ENCODE measurements at places on chromosomes 5 and 9.

DNA sequence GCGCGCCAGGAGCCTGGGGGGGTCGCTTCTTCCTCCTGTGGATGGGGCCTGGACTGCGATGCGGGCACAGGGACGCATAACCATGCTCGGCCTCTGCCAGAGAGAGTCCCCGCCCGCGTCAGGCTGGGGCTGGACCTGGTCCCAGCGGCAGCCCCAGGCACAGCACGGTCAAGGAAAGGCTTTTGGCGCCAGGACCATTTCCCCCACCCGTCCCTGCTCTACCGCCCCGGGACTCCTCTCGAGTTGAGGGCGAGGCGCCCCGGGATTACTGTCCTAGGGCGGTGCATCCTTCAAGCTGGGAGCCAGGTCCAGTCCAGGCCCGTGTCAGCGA is 341 bp downstream of the MXD3 start:
- no peak for DNase-seq

DNA sequence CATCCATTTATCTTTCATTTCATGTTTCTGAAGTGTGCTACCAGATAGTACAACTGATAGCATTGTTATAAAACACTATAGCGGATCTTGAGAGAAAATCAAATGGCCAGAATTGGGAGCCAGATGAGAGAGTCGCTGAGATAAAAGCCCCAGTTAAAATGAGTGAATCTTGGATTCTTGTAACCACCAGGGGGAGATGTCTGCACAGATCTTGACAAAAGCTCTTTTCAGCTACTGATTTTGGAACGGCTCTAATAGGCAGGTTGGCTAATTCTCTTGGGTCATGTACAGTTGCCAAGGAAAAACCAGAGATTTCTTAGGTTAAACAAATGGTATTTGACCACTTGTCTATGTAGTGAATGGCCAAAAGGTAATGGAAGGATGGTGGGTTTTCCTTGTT is 21.7 kb downstream of the F2RL2 start:
- peak; percentile 81 for DNase-seq

DNA sequence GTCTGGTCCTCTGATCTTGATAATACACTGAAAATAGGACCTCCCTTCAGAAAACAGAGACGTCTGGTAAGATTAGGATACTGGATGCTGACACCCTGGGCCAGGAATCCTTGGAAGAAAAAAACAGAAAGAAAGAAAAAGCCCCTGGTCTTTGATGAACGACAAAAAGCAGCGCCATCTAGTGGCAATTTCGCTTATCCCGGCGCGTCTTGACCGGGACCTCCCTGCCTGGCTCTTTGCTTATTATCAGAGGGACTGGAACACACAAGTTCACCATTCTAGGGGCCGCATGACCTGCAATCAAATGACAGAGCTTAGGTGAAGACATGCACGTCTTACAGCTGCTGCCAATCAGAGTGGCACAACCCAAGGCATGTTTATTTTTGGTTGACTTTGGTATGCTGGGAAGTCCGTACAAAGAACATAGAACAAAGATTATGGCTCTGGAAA is 114.9 kb upstream of the NFIB start:
- peak; percentile 93 for DNase-seq

- DNase-seq, result no peak
Measured at GRCh38 chr9:91726406-91727100, 223.5 kb downstream of the ROR2 start.

GRCh38 chr9:130739081-130739480 is 45.5 kb downstream of the EXOSC2 start:
- peak; percentile 1 for DNase-seq

GRCh38 chr5:122774519-122774860 is 390 bp upstream of the SNX2 start:
- DNase-seq, result no peak

DNA sequence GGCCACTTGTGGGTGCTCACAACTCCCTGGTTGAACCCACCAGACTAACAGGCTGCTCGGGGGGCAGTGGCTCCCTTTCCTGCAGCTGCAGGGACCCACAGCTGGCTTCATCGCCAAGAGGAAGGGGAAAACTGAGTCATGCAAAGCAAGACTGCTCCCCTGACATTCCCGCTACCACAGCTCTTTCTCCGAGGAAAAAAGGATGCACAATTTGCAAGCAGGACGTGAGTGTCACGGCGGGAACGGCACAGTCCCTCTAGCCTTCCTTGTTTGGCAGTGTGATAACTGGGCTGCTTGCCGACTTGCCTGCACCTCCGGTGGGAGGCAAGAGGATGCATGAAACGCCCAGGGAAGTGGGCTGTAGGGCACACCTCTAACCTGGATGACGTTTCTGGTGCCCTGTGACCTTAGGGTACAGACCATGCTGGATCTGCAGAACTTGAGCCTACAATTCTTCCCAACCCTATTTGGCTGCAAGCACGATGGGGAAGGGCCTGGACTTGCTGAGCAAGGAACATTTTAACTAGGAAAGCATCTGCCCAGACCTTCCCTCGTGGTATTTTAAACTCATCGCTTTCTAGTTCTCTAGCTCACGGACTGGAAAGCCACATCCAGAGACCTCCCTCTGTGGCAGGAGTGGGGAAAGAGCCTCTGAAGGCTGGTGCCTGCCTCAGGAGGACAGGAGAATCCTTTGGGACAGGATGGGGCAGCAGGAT is 7.8 kb downstream of the SH3PXD2B start:
- no peak for DNase-seq

DNA sequence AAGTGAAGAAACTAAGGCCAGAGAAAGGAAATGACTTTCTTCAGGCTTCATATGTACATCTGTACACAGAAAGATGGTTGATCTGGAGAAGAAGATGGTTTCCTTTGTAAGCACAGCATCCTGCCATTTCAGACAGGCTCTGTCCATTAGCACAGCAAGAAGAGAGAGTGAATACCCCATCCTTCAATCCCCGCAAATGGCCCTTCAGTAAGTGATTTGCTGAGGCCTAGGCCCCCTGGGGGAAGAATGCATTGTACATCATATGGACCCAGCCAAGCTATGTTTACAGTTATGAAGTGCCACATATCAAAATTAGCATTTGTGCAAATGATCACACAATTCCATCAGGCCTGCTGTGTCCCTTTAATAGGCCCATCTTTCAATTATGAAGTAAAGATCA is 657.4 kb downstream of the BRINP1 start:
- DNase-seq, result no peak

GRCh38 chr5:114369680-114370417 is 8.0 kb downstream of the KCNN2 start:
- DNase-seq, result no peak

DNA sequence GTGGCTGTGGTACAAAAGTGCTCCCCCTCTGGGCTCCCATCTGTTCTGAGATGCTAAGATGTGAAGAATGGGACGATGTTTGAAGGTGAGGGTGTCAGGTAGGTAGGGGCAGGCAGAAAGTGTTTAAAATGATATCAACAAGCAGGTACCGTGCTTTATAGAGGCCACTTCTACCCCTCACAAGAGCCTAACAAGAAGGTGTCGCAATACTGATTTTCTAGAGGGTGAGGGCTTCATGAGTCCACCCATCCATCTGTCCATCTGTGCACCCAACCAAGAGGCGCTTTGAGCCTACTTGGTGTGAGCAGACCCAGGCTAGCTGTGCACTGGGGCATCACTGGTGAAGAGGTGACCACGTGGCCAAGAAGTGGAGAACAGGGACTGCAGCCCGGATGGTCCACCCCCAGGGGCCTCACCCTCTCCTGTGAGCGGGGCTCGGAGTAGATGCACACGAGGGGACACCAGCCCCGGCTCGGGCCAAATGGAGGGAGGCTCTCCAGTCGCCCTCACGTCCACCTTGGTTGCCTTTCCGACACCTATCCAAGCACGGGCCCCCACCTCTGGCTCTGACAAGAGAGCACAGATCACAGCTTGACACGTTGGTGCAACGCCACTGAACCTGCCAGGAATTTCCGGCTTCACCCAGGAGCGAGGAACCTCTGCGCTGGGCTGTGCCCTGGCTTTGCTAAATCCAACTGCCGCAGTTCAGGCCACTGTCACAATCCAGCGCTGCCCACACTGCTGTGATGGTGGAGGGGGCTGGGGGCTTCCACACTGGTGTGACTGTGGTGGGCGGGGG is 34.5 kb downstream of the CRB2 start:
- no peak for DNase-seq

DNA sequence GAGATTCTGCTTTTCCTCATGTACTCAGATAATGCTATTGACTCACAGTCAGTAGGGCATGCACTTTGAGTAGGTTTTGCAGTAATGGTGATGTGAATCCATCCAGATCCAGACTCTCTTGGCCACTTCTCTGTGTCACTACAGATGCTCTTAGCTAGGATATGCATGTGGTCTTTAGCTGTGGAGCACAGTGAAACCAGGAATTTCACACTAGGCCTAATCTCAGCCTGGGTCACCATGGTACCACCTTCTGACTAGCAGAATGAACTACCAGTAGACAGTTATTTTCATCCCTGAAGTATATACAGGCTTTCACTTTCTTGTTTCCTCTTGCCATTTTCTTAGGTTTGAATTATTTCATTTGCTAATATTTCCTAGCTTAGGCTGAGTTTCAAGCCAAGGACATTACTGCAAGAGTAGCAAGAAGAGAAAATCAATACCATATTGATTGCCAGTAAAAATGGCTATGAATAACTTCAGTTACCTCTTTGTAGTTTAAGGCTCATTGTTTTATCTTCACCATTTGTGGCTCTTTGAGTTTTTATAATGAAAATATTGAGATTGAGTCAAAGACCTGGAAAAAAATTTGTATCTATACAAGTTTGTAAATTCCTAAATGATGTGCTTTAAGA is 28.4 kb upstream of the CSNK1G3 start:
- DNase-seq, result no peak

GRCh38 chr9:23648651-23649050 is 177.4 kb downstream of the ELAVL2 start:
- DNase-seq, result no peak

DNA sequence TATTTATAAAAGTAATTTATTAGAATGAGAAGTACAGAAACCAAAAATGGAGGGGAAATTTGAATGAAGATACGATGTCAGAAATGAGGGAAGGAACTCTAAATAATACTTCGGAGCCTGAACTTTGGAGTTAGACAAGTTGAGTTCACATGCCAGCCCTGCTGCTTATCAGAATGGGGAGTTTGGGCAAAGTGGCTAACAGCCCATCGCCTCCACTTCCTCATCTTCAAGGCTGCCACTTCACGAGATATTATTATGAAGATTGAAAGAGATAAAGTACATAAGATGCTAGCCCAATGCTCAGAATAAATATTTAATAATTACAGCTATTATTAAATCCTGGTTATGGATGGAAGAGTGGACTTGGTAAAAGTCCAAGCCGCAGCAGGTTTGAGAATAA is 56.2 kb upstream of the ABCA1 start:
- DNase-seq, result no peak

- DNase-seq, result no peak
Measured at GRCh38 chr5:133469846-133470245, 142.5 kb downstream of the FSTL4 start.

GRCh38 chr5:25489834-25490538 is 845.2 kb upstream of the CDH10 start:
- DNase-seq, result no peak

GRCh38 chr5:64144425-64145215 is 21.0 kb upstream of the RNF180 start:
- no peak for DNase-seq

DNA sequence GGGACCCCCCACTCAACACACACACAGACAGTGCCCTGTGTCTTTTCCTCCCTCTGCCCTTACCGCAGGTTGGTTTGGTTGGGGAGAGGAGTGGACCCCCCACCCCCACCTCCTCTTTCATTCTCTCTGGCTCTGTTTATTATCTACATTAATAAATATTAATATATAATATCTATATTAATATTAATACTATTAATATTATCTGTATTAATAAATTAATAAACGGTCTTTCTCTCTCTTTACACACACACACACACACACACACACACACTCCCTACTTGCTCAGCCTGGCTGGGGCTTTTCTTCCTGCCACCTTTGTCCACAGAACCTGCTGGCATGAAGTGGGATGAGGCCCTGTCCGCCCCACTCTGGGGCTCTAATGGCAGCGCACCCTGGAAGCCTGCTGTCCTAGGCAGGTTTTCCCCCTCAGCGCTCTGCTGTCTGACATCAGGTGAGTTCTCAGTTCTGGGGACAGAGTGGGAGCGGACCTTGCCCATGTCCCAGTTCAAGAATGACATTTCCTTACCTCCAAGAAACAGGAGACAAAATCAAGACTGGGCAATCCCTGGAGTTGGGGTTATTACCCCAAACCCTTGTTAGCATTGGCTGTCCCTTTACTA is 10.5 kb upstream of the SMIM32 start:
- DNase-seq, result no peak

DNA sequence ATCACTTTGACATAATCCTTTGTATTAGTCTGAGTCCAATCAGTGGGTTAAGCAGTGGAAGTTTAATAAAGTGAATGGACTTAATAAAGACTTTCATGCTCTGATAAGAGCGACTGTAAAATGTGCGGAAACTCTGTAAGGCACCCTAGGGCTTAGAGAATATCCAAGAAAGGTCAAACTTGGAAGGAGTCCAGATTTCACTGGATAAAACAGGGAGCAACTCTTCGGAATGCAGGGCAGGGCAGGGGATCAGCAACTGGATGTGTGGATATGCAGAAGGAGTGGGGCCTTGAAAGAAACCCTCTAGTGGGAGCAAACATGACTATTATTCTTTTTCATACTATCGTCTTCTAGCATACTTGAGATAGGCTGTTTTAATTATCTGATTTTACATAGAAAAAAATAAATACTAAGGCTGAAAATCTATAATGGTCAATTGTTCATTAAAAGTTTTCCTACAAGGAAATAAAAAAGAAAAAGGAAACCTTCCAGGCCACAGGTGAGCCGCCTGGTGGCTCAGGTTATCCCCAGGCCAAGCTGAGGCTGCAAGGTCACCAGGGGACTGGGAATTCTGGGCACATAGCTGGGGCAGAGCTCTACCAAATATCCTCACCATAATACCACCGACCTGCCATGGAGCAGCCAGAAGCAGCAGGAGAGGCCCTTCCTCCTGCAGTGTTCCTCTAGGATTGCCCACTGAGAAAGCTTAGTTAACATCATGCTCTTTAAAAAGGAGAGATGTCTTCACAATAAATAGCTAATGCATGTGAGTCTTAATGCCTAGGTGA is 46.3 kb upstream of the CCDC112 start:
- DNase-seq, result no peak

DNA sequence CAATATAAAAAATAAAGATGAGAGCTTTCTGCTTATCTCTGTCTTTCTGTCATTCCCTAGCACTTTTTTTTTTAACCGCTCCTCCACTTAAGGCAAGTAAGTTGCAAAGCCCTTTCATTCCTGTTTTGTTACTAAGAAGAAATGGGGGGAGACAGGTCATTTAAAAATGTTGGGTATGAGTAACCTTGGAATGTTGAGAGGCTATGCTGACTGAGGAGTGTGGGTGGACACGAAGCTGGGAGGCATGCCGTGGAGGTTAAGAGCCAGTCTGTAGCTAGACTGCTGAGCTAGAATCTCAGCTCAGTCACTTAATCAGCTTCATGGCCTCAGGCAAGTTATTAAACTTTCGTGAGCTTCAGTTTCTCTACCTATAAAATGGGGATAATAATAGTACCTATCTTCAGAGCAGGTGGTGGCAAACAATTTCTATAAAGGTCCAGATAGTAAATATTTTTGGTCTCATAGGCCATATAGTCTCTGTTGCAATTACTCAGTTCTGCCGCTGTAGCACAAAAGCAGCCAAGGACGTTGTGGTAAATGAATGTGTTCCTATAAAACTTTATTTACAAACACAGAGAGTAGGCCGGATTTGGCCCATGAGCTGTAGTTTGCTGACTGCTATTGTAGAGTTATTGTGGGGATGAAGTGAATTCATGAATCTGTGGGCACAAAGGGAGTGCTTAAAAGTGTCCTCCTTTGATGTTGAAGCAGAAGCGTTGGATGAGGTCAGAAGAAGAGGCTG is 220.0 kb downstream of the GABBR2 start:
- no peak for DNase-seq

- peak; percentile 71 for DNase-seq
Measured at GRCh38 chr5:137146402-137146890, 352.7 kb downstream of the SPOCK1 start.

GRCh38 chr9:72614067-72614466 is 92.7 kb downstream of the TMC1 start:
- DNase-seq, result no peak
